ENCODE measurements at places on chromosomes 13 and 19.

GRCh38 chr13:35681685-35682084 lies 205.2 kb upstream of the MAB21L1 start:
- DNase-seq, result no peak

DNA sequence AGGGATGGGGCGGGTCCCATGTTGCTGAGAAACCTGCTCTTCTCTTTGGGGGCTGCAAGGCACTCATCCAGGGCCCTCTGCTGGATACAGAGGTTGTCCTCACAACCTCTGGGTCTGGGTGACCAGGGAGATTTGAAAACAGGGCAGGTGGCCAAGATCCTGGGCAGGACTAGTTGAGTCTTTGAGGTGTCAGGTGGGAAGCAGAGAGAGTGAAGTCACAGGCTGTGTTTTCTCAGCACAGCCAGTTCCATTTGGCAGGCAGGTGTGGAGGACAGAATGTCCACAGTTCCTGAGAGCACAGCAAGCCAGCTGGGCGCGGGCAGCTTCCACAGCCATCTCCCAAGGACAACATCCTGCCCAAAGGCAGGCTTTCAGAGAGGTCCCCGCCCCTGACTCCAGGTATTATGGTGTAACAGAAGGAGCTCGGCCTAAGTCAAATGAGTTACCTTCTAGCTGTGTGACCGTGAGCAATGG lies 118.8 kb downstream of the NUFIP1 start:
- DNase-seq, result no peak

DNA sequence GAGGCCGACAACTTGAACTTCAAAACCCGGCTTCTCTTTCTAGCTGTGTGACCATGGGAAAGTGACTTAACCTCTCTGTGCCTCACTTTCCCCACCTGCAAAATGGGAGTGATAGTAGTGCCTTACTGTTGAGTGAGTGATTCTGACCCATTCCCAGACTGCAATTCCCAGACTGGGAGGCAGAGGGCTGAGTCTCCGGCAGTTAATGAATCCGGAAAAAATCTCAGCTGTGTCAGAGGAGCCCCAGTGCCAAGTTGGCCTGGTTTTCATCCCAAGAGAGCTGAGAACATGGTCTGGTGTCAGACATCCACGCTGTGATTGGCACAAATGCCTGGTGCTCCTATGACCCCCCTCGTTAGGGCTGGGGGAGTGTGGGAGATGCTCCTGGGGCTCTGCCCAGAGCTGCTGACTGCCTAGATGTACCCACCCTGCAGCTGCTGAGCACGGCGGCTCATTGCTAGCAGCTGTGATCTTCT lies 50.0 kb downstream of the PIN1 start:
- DNase-seq, result no peak

GRCh38 chr13:39515224-39515714 lies 87.7 kb downstream of the LHFPL6 start:
- no peak for DNase-seq

DNA sequence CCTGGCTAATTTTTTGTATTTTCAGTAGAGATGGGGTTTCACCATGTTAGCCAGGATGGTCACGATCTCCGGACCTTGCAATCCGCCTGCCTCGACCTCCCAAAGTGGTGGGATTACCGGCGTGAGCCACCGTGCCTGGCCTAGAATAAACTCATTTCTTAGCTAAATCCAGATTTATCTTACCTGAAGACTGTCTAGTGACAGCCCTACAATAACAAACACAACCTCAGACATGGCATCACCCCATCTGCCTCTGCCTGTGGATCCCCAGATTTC lies 5.0 kb downstream of the ZNF44 start:
- no peak for DNase-seq

- DNase-seq, result no peak
Measured at GRCh38 chr19:13101590-13102415, 855 bp downstream of the LYL1 start.

- DNase-seq, result no peak
Measured at GRCh38 chr19:45934551-45935230, 20.1 kb upstream of the NANOS2 start.

GRCh38 chr13:73809561-73809960 lies 324.6 kb downstream of the KLF12 start:
- DNase-seq, result no peak

DNA sequence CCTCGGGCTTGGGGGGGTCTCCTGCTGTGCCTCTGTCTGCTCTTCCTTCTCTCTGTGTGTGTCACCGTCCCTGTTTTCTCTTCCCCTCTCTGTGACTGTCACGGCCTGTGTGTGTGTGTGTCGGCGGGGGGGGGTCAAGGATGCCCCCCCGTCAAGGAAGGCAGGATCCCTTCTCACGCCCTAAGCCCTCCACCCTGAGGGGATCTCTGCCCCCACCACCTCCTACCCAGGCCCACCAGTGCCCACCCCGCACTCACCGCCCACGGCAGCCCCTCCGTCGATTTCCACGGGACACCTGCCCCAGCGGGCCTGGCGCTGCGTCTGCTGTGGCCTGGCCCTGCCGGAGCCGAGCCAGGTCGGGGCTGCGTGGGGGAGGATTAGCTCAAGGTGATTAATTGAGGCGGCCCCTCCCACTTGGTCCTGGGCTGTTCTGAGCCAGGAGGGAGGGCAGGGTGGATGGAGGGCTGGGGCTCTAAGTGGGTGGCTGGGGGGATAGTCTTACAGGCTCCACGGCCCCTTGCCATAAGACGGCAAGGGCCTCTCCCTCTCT lies at the start of gene RAX2:
RAX2 (minus strand) TSS at position 323 of the 550 bp plus-strand sequence. CDS start 486 bp downstream, outside the sequence.
- no peak for DNase-seq

DNA sequence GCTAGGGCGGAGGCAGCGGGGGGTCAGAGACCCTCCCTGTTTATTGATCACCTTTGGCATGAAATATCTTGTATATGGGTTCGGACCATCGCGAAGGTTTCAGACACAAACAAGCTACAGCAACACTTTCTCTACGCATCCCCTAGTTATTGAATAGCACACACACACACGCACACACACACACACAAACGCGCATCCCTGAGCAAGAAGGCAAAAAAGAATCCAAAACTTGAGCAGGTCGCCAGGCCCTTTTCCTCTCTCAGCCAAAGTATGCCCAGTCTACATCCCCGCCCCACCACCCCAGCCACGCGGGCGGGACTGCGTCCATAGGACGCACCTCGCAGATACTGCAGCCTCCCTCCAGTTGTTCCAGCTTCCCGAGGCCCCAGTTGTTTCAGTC lies 16.0 kb downstream of the POU4F1 start:
- DNase-seq, result no peak

- no peak for DNase-seq
Measured at GRCh38 chr19:42158926-42159325, 26.7 kb upstream of the POU2F2 start.

DNA sequence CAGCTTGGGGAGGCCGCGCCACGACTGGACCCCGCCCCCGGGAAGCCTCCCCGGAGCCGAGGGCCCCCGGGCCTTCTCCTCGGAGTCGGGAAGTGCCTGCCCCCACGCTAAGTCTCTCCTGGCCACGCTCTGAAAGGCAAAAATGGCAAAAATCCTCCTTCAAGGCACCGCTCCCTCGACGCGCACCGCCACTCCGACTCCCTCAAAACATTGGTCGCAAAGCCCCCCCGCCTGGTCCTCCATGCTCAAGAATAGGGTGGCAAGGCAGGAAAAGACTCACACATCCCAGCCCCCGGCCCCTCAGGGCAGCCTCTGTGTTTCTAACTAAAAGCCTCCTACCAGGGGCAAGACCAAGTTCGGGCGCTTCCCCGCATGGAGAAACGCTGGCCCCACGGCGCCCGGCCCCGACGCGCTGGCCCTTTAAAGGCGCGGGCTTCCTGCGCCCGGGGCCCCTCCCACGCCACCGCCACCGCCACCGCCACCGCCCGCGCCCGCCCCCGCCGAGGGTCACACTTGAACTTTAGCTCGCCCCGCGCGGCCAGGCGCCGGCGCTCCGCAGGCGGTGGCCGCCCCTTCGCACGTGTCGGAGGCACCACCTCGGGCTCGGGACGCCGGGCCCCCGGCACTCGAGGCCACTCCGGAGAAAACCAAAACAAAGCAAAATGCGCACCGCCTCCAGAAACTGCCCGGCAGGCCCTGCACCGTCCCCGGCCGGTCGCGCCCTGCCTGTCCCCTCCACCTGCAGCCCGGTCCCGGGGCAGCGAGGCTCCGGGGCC lies 1.9 kb downstream of the FOXO1 start:
- DNase-seq, result no peak

DNA sequence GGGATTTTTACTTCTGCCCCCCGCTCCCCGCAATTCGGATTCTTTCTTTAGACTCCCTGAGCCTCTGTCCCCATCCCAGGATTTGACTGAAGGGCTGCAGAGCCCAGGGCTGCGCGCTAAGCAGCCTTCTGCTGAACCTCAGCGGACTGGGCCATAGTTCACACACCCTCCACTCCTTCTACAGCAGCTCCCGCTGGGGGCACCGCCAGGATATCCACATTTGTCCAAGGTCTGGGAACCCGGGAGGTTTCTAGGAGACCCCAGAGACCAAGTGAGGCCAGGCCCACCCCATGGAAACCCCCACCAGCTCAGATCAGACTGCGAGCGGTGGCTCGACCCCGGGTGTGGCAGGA lies 463.3 kb downstream of the ITGBL1 start:
- no peak for DNase-seq

DNA sequence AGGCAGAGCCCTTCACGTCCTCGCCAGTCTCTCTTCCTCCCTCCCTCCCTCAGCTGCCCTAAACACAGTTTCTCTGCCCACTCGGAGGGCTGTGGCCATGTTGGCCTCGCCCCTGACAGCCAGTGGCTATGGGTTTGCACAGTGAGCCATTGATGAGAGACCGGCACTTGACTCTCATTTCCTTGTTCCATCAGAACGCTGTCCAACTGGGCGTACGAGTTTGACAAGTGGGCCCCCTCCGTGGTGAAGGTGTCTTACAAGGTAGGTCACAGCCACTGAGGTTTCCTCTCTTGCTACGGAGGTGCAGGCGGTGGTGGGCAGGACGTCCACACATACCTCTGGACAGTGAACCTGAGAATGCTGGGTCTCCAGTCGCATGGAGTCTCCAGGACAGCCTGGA lies 57.9 kb downstream of the SMARCA4 start:
- DNase-seq, result no peak
